ENCODE measurements at places on chromosomes 4 and X. TPM values are rescaled to one million over a fixed set of nuclear protein-coding genes. Genes with fewer than 3 reads are reported as not detected.

DNA sequence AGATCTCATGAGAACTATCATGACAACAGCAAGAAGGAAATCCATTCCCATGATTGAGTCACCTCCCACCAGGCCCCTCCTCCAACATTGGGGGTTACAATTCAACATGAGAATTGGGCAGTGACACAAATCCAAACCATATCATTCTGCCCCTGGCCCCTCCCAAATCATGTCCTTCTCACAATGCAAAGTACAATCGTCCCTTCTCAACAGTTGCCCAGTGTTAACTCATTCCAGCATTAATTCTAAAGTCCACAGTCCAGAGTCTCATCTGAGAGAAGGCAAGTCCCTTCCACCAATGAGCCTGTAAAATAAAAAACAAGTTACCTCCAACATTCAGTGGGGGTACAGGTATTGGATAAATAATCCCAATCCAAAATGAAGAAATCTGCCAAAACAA is 14.9 kb upstream of the CLDN34 start:
- DNase-seq = no peak

DNA sequence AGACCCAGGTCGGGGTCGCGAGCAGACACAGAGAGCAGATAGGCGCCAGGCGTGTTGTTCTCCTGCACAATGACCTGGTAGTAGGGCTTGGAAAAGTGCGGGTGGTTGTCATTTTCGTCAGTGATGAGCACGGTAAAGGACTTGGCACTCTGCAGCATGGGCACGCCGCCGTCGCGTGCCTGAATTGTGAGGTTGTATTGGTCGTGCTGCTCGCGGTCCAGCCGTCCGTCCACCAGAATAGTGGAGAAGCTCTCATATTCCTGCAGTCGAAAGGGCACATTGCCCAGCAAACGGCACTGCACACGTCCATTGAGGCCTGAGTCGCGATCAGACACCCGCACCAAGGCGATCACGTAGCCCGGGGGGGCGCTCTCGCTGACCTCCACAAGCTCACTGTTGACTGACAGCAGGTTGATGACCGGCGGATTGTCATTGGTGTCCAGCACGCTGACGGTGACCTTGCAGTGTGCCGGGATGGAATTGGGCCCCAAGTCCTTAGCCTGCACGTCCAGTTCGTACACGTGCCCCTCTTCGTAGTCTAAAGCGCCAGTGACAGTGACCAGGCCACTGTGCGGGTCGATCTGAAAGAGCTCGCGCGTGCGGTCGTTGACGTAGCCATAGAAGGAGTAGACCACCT is 2.8 kb downstream of the PCDH19 start:
- DNase-seq = no peak

GRCh38 chrX:149495573-149496071 is 9.5 kb downstream of the IDS start:
- DNase-seq = peak; percentile 77

DNA sequence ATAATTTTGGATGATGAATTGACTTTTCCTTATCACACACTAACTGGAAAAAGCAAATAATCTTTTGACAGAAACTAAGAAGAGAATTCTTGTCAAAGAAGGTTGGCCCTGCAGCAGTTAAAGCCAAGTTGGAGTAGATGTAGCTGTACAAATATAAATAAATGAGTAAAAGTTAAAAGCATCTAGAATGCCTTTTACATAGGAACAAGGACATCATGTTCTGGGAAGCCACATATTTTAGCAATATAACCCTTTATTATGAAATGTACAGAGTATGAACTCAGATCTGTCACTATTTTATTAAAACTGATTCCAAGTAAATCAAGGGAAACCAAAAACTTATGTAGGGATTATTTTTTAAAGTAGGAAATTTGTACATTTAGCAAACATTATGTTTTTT is 269.4 kb upstream of the FAT4 start:
- no peak for DNase-seq

DNA sequence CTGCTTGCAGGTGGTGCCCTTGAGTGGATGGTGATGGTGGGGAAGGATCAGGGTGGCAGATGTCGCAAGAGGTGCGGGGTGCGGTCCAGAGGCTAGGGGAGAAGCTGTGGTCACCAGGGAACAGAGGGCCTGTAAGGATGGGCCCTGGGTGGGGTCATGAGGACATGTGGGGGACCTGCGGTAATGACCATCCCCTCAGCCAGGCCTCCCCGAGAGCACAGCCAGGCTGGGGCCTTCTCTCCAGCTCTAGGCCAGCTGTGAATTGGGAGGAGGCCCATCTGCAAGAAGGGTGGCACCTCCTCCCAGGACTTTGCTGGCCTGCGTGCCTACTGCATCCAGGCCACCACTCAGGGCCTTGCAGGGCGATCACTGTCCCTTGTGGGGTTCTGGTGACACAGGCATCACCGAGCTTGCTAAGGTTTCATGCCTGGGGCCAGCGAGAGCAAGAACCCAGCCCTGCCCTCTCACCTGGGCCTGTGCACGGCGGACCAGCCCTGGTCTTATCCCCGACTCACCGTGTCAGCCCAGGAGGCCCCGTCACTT is 34.1 kb upstream of the MXD4 start:
- DNase-seq = no peak

LUZP4 gene
- total RNA-seq = not detected

DNA sequence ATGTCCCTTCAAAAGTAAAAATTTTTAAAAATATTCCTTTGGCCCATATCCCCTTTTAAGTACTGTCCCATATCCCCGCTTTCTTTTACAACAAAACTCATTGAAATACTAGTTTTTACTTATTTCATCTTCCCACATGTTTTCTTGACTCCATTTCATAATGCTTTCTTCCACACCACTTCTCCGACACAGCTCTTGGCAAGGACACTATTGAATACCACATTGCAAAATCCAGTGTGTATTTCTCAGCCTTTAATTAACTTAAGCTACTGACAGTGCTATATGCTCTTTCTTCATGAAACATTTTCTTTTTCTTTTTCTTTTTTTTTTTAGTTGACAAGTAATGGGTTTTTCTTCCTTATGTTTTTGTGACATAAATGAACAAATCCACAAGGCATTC is 28.8 kb downstream of the PRDM8 start:
- DNase-seq = no peak

RTL3 gene
- total RNA-seq = not detected

- DNase-seq = no peak
Observed at GRCh38 chrX:19886375-19886774, 1.0 kb downstream of the SH3KBP1 start.

Measured in H4 (cell line).